ENCODE measurements at places on chromosomes 1 and 21.

- no peak for DNase-seq
These were observed 36.6 kb downstream of the LDLRAD2 start for GRCh38 chr1:21848524-21849174.

DNA sequence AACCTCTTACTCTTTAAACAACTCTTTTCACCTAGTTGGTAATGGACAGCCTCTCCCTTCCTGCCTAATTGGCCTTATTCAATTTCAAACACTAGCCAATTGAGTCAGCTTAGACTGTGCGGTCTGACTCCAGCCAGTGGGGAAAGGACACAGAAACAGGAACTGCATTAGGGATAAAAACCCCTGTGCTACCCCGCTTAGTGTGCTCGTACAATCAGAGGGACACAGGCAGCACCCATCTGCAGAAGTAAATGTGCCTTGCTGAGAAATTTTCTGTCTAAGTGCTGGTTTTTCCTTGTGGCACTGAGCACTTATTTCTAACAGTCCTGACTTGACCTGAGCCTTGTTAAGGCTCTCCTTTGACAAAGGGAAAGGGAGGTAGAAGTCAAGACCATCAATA lies 6.0 kb upstream of the CD2 start:
- DNase-seq: no peak

DNA sequence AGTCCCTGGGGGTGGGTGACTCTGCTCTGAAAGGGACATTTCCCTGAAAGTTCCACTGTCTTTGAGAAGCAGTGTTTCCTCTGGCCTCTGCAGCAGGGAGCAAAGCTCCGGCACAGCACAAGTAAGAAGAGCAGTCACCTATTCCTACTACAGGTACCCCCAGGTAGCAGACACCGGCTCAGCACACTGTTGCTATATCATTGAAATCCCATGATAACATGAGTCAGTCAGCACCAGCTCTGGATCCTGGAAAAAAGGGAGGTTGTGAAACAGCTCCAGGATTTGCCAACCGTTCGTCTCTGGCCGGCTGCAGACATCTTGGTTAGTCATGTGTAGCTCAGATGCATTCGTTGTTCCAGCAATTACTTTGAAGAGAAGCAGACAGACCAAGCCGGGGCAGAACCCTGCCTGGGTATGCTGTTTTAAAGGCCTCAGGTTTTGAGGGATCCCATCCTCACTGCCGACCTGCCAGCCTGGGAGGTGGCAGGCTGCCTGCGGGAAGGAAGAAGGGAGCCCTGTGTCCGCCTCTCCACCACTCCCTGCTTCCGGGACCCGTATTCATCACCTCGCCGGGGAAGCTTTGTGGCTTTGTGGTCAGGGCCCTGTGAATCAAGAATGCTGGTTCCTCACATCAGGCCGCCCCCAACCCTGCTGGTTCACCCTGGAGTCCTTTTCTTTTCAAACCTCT lies 139.2 kb downstream of the CLIC6 start:
- DNase-seq: peak; percentile 94

DNA sequence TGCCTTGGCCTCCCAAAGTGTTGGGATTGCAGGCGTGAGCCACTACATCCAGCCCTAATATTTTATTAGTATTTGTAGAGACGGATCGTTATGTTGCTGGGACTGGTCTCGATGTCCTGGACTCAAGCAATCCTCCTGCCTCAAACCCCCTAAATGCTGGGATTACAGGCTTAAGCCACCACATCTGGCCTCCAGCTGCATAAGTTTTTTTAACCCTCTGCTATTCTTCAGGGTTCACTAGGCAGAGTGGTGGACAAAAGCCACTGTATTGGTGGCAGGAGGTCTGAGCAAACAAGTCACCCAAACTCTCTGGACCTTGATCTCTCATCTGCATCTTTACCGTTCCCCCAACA lies 10.1 kb upstream of the CLIC4 start:
- DNase-seq: no peak

DNA sequence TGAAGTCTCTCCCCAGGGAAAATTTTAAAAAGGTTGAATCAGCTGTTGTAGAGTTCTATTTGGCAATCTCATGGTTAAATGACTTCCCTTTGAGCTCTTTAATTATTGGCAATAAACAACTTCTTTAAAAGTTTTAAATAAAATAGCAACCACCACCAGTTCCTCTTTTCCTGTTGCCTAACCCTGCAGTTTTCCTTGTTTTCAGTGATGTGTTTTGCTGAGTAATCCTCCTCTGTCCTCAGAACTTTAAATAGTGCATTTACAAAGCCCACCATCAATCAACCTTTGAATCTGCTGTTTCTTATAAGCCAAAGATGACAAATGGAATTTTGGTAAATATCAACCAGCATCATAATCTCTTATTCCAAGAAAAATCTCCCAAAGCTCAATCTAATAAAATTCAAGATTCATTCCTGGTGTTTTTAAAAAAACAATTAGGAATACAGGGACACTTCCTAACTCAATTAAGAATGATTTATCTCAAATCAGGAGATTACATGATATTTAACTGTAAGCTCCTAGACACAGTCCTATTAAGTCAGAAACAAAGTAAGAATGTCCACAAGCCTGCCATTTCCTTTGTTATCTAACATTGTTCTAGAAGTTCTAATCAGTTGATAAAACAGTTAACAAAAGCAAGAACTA lies 14.8 kb downstream of the AVPR1B start:
- no peak for DNase-seq

DNA sequence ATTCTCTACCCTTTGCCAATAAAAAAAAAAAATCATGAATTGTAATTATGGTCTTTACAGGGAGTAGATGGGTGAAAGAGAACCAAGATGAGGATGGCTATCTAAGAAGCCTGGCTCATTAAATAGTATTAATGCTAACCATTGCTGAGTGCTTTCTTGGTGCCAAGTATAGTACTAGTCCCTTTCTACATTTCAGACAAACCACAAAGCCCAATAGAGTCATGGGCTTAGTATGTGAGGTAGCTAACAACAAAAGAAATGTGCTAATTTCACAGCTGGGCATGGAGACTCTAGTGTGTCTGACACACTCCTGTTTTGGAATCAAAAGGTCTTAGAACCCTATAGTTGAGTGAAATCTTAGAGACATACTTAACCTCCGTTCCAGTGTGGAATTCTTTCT lies 84.5 kb upstream of the ESRRG start:
- no peak for DNase-seq

DNA sequence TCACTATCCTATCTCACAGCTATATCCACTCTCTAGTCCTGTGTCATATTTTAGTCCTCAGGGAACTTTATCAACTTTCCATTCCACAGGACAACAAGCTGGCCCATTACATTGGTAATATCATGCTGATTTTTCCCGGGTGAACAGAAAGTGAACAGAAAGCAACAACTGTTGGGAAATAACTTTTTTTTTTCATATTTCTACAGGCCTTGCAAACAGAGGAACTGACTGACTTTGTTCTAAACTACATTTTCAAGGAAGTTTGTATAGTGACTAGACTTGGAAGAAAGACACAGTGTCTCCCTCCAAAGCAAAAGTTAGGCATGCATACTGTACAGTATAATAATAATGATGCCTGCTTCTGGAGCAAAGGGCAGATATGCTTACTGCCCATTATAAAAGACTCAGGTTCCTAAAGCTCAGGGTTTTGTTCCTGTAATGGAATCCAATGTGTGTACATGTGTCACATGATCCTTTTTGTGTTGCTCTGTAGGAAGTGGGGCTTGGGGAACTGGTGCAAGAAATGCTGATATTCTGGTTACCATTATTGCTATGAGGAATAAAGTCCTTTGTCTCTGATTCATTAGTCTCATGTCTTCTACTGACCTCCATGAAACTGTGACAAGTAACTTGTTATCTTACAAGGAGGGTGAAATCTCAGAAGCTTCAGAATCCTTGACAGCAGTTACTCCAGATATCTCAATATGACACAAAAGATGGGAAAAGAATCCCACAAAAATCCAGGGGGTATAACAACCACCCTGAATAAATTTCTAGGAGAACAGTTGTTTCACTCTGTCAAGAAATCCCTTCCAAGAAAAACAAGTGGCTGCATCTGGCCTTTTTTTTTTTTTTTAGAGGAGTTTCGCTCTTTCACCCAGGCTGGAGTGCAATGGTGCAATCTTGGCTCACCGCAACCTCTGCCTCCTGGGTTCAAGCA lies 17.7 kb upstream of the NTPCR start:
- no peak for DNase-seq

GRCh38 chr1:61504852-61505390 lies 220.0 kb downstream of the TM2D1 start:
- DNase-seq: peak; percentile 52

DNA sequence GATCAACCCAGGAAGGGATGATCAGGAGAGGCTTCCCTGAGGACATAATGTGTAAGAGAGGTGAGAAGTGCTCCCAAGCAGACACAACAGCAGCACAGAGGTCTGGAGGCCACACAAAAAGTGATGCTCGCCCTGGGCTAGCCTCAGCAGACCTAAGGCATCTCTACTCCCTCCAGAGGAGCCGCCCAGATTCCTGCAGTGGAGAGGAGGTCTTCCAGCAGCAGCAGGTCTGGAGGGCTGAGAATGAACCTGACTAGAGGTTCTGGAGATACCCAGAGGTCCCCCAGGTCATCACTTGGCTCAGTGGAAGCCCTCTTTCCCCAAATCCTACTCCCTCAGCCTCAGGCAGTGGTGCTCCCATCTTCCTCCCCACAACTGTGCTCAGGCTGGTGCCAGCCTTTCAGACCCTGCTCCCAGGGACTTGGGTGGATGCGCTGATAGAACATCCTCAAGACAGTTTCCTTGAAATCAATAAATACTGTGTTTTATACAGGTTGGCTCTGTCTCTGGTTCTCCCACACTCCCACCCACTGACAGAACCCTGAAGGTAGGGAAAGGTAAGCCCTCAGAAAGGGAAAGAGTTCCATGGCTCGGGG lies 5.0 kb downstream of the GJB3 start:
- DNase-seq: no peak

GRCh38 chr1:64167176-64167575 lies 36.2 kb upstream of the UBE2U start:
- peak; percentile 64 for DNase-seq

DNA sequence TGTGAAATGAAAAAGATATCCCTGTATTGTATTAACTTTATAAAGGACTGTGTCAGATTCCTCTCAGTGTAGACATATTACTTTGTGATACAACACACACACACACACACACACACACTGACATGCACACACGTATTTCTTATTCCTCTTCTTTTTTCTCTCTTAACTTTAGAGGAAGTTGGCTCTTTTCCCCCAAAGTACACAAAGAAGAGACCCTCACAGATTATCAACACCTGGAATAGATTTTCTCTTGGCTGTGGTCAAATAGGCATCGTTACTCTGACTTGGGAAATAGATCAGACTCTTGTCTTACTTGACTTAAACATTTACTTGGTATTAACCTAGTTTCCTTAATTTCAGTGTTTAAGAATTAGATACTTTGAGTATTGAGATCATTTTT lies 792.8 kb downstream of the ADGRL2 start:
- no peak for DNase-seq

GRCh38 chr1:12595757-12596006 lies 22.3 kb downstream of the DHRS3 start:
- no peak for DNase-seq

DNA sequence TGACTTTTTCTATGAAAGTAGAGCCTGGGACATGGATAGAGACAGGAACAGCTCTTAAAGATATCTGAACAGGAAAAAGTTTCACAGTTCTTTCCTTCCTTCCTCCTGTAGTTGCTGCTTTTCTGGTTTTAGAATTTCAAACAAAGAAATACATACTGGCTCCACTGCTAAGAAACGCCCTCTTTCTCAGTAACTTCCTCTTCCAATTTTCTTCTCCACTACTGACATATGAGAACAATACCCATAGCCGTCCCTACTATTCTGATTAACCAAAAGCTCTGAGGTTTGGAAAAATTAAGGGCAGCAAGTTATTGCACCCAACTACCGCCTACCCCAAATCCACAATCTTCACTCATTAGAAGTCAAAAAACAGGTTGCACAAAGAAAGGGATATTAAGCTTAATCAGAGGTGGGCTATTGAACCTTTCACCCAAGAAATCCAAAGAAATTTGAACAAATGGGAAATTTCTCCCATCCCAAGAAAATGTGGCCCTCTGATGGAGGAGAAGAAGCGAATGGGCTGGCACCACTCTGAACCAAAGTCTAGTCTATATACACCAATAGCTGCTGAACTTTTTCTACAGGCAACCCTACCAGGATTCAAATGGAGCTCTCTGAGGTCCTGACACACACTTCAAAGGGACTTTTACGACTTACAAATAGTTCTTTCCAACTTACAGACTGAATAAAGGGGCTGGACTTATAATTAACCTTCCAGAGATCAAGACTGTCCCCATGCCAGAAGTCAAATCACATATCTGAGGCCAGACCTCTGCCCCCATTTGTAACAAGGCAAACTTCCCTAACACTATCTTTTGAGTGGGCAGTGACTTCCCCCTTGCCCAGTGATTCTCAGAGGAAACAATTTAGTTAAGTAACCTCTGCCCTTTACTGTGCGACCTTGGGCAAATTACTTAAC lies 1.7 kb downstream of the WASF2 start:
- DNase-seq: peak; percentile 19

DNA sequence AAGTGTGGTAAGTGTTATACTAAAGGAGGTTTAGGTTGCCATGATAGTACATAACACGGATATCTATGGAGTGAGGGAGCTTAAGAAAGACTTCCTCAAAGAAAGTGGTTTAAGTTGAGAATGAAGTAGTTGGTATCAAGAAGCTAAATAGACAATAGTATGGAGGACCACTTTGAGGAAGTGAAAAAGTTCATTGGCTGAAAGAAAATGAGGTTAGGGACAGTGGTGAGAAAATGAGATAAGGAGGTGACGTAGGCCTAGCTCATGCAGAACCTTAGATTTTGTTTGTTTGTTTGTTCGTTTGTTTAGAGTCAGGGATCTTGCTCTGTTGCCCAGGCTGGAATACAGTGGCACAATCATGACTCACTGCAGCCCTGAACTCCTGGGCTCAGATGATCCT lies 72.2 kb upstream of the PPIH start:
- DNase-seq: no peak

GRCh38 chr1:66445492-66446181 lies 88.3 kb upstream of the SGIP1 start:
- no peak for DNase-seq

- DNase-seq: no peak
These were observed 71.6 kb downstream of the SH3BGR start for GRCh38 chr21:39523399-39523798.

- DNase-seq: no peak
These were observed 145.2 kb downstream of the ZP4 start for GRCh38 chr1:237745545-237745944.

GRCh38 chr1:16367968-16368890 lies 1.2 kb downstream of the SZRD1 start:
- peak; percentile 55 for DNase-seq

DNA sequence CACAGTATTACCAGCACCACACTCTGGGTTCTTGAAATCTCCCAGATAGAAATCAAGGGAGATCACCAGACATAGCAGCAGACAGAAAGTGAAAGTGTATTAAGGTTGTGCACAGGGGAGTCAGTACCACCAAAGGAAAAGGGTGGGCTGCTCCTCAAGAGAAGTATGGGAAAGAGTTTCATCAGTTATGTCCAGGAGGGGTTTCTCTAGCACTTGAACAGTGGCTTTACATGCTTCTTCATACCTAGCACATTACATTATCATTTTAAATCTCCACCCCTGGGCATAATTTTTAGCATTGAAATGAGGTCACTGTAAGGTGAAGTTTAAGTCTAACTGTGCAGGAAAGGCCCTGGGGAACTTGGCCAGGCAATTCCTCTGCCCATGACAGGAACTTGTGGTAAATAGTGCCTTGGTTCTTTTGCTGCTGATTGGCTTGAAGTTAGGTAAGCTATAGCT lies 601.0 kb downstream of the NUF2 start:
- DNase-seq: peak; percentile 7

- DNase-seq: no peak
These were observed 1.4 kb downstream of the LHX4 start for GRCh38 chr1:180231506-180231921.

All from fibroblast of skin of right quadriceps (primary cell).